ENCODE measurements at places on chromosomes 7 and 10. TPM values are rescaled to one million over a fixed set of nuclear protein-coding genes. Genes with fewer than 3 reads are reported as not detected.

DNA sequence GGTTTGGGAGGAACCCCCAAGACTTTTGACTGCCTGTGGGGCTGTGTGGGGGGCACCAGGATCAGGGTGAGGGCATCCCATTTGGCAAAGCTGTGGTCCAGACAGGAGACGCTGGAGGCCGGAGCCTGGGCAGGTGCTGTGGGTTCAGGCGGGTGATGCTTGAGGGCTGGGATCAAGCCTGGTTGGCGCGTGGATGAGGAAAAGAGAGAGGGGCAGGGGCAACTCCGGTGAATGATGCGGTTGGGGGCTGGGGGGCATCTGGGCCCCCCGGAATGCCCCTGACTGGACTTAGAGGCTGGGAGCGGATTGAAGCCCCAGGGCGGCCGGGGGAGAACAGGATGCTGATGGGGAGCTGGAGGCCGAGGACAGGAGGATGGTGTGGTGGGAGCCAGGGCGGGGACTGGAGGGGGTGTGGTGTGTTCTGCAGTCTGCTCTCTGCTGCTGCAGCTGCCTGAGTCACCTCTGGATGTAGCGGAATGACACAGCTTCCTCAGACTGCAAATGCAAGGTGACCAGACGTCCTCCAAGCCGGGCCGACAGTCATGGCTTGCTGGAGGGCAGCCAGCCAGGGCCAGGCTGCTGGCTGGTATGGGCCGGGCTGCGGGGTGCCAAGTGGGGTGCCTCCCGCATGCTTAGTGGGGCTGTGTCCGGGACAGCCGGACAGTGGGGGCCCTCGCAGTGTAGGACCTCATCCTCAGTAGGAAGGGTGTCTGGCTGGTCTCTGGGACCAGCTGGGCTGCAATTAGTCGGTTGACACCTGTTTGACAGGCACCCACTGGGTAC, 3.2 kb downstream of the MAFK start:
- DNase-seq: no peak

DNA sequence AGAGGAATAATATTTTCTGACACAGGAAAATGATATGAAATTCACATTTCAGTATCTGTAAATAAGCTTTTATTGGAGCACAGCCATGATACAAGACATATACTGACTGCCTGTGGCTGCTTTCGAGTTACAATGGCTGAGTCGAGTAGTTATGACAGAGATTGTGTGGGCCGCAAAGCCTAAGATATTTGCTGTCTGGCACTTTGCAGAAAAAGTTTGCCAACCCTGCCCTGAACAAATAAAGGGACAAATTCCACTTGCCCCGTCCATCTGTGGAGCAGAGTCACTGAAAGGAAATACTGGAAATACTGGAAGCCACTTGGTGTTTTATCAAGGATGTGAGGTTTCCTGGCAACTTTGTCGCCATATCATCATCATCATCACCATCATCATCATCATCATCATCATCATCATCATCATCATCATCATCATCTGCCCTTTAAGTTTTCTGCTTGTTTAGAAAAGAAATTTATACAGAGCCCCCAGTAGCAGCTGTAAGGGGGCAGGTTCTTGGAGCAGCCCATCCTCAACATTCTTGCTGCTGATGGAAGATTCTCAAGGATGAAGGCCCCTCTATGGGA, 85.8 kb downstream of the TCF7L2 start:
- no peak for DNase-seq

- no peak for DNase-seq
These were observed 33.3 kb downstream of the UNC5B start for GRCh38 chr10:71245420-71246325.

DNA sequence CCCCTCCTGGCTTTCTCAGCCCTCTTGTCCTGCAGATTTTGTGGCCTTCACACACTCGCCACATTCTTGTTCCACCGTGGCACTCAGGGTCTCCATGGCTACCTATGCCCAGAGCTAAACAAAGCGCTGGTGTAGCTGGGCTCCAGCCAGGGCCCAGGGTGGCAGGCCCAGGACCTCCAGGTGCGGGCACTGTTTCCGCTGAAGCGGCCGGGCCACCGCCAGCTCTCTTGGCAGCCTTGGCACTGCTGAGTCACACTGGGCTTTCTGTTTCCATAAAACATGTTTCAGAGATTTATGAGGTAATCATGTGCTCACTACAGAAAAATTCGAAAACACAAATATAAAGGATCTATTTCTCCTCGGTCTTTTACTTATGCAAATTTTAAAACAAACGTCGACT, 51.3 kb downstream of the AOC1 start:
- no peak for DNase-seq

GRCh38 chr10:81708416-81708815, 166.6 kb upstream of the NRG3 start:
- no peak for DNase-seq

PNLIPRP1 gene
- total RNA-seq: not detected

GRCh38 chr10:132669208-132669861, 116.6 kb downstream of the NKX6-2 start:
- DNase-seq: no peak

SAMD9L gene
- total RNA-seq: 2.7 TPM

FLNC gene
- 54.0 TPM for total RNA-seq

DNA sequence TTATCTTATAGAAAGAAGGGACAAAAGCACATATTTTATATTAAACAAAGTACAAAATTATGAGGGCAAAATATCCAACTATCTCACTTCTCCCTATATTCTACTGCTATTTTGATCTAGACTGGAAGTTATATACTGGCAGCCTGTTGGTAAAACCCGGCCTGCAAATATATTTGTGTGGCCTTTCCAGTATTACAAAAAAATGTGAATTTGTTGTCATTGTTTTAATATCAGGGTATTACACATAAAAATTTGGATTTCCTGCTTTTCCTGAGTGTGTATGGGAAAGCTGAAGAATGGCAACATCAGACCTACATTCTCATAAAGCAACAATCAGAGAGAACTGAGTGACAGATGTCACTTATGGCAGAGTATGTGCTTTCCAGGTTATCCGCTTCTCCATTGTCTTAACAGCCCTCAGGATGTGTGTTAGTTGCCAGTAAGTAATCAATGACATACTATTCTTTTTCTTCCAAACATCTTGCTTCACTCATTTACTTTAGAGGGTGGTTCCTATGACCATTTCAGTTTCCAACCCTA, 7.3 kb downstream of the SYPL1 start:
- no peak for DNase-seq

INA gene
- total RNA-seq: 9.4 TPM

PDE6C gene
- total RNA-seq: not detected

FFAR4 gene
- 0.70 TPM for total RNA-seq

CPXM2 gene
- total RNA-seq: 51.1 TPM

PGAM1 gene
- total RNA-seq: 207 TPM

DNA sequence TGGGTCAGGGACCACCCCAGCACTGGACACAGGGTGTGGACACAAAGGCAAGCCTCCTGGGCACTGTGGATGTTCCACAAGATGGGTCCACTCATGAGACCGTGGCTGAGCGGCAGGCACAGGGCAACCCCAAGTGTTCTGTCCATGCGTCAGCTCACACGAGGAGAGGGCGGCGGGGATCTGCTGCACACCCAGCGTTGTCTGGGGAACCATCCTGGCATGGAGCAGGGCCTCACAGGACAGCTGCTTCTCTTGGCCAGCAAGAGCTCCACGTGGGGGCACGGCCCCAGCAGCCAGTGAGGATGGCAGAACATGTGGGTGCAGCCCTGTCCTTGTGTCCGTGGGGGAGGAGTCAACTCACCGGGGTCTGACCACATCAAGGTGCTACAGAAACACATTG, 195.4 kb downstream of the PTPRN2 start:
- DNase-seq: no peak

DNA sequence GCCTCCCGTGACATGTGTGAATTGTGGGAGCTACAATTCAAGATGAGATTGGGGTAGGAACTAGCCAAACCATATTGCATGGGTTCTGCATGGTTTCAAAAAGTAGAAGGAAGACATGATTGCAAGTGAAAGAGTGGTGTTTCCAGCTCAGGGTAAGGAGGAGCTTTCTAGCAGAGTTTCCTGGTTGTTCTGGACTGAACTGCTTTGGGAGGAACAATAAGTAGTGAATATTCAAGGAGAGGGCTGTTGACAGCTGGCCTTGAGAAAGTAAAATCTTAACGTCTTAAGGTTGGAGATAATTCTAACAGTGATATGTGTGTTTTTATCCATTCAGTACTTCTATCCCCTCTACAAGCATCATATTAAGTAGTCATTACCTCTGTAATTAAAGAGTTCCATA, 62.2 kb upstream of the PRKG1 start:
- DNase-seq: no peak

- DNase-seq: no peak
These were observed 63.6 kb upstream of the IGFBP3 start for GRCh38 chr7:45984386-45985295.

WEE2 gene
- total RNA-seq: not detected

IQCE gene
- 25.7 TPM for total RNA-seq

GRCh38 chr10:37906382-37906781, 49.0 kb upstream of the ZNF248 start:
- DNase-seq: no peak

MSMB gene
- 5.6 TPM for total RNA-seq

DNA sequence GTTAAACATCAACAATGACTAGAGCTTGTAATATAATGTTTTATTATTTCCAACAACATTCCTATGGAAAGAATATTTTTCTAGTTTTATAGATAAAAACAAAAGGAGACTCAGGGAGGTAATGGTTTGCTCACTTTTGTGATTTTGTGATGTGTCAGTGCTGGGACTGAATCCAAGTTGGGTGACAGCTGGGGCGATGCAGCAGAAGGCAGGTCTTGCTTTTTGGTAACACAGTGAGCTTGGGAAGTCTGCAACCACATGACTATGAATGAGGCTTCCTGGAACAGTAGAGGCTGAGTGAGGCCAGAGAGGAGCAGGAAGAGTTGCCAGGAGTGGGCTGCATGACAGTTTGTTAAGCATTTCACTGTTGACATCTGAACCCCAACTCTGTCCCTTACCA, 4.9 kb upstream of the YKT6 start:
- DNase-seq: no peak

VIPR2 gene
- total RNA-seq: 0.31 TPM

GRCh38 chr7:42765931-42766330, 145.9 kb downstream of the C7orf25 start:
- DNase-seq: no peak

- DNase-seq: peak; percentile 71
These were observed 1355.5 kb upstream of the LRRTM3 start for GRCh38 chr10:65570143-65571010.

C10orf67 gene
- 0.17 TPM for total RNA-seq

DNA sequence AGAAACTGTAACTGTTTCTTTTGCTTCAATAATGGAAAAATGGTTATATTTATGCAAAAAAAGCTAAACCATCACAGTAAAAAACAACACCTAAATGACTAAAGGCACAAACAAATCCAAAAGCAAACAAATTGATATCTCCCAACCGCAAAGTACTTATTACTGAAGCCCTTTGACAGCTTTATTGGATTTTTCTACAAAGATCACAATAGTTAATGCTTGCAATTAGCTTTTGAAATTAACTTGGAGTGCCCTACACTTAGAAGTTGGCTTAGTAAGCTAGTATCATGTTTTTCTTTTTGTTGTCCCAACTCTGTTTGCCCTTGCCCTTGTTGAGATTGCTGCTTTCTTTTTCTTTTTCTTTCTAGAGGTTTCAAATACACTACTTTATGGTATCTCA, 257.5 kb downstream of the INHBA start:
- no peak for DNase-seq

DNA sequence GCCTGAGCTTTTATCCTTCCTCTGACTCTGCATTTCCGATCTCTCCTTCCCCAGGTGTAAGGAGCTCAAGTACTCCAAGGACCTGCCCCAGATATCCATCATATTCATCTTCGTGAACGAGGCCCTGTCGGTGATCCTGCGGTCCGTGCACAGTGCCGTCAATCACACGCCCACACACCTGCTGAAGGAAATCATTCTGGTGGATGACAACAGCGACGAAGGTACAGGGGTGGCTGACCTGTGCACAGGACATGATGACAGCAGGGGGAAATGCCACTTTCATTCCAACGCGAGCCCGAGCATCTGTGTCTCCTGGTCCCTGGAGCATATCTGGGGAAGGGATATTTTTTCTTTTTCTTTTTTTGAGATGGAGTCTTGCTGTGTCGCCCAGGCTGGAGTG, 256.2 kb downstream of the GALNT17 start:
- DNase-seq: no peak

NEUROG3 gene
- total RNA-seq: 0.93 TPM

DNA sequence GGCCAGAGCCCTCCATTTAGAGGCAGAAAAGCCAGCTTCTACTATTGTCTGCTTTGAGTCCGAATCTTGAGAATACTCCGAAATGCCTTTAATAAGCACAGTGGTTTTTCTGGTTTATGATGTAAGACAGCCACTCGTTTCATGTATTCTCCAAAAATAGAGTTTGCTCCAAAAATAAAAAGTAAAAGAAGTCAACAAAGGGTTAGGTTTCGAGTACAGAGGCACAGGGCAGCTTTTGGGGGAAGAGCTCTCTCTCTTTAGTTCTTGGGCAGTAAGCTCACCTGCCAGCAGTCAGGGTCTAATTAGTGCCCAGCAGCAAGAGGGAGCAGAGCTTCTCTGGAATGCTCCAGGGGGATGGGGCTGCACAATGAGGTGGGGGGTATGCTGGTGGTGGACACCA, 20.2 kb downstream of the CREB3L2 start:
- no peak for DNase-seq

SPDYE1 gene
- total RNA-seq: not detected

GRCh38 chr10:110076559-110077318, 69.0 kb downstream of the ADD3 start:
- DNase-seq: no peak

DNA sequence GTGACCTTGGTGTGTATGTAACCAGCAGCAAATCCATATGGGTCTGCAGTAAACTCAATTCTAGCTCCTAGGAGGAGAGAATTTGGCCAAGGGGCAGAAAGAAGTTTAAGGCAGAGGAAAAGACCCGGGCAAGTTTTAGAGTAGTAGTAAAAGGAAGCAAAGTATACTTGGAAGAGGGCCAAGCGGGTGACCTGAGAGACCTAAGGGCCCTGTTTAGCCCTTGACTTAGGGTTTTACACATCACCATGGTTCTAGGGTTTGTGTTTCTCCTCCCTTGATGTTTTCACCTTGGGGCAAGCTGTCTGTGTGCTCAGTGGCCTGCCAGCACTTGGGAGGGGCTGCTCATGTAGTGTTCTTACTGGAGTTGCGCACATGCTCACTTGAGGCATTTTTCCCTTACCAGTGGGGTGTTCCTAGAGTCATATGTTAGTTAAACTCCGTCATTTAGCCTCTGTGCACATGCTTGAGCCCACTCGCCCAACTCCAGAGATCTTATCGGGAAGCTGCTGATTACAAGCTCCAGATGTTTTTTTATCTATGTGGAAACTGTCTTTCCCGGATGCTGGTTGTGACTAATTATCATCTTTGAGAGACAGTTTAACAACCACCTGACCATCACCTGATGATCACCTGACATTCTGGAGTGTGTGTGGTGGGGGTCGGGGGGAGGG, 137.6 kb upstream of the PRSS1 start:
- no peak for DNase-seq

GRCh38 chr7:133165529-133165928, 83.6 kb upstream of the CHCHD3 start:
- DNase-seq: no peak
